ENCODE measurements at places on chromosomes 1 and 21. TPM values are rescaled to one million over a fixed set of nuclear protein-coding genes. Genes with fewer than 3 reads are reported as not detected.

DNA sequence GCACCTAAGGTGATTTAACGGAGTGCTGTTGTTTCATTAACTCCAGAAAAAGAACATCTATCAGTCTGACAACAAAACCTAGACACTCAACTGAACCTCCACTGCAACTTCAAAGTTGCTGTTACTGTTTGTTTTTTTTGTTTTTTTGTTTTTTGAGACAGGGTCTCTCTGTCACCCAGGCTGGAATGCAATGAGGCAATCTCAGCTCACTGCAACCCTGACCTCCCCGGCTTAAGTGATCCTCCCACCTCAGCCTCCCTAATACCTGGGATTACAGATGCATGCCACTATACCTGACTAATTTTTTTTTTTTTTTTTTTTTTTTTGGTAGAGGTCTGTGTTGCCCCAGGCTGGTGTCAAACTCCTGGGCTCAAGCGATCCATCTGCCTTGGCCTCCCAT is 66.7 kb upstream of the SDC3 start:
- DNase-seq = no peak

GRCh38 chr1:192826791-192827546 is 18.1 kb downstream of the RGS2 start:
- no peak for DNase-seq

DNA sequence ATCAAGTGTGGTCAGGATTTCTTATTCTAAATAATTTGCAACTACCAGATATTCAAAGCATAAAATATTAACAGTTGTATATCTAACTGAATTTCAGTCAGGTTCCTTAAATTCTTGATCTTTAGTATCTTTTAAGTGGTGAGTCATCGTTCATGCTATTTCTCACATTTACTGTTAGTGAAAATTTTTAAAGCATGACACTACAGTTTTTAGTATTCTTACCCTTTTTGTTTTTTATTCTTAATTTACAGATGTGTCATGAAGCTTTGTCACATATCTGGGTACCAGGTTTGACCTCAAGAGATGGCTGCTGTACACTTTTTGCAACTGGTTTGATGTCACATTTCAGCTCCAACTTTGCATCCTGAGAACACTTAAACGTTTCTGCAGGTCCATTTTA is 12.7 kb downstream of the AKIRIN1 start:
- no peak for DNase-seq

The TNNI3K gene
- polyA plus RNA-seq = 0.60 TPM

DNA sequence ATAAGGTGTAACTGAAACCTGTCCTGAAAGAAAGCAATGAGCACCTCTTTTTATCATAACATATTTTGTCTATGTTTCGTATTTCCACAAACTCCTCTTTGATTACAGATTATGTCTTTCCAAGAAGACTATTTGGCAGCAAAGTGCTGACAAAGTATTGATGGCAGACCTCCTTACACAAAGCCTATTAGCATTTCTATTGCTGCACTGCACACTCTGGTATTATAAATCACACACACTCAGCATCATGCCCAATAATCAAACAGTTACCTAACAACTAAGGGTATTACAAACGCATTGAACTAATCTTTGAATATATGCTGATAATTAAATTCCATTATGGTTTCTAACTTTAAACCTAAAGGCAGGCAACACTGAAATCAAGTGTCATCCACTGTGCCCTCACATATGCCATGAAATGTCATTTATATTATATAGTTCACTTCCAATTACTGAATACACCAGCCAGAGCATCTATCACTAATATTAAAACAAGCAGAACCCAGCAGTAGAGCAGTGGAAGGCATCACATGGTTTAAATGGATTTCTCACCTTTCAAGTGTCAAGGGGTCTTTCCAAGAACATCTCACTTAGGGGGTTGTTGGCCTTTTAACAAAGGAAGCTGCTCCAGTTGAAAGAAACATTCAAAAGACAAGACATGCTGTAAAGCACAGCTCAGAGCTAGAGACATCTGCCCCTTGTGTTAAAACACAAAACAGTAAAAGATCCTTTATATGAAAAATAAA is 239.1 kb downstream of the RERE start:
- no peak for DNase-seq

DNA sequence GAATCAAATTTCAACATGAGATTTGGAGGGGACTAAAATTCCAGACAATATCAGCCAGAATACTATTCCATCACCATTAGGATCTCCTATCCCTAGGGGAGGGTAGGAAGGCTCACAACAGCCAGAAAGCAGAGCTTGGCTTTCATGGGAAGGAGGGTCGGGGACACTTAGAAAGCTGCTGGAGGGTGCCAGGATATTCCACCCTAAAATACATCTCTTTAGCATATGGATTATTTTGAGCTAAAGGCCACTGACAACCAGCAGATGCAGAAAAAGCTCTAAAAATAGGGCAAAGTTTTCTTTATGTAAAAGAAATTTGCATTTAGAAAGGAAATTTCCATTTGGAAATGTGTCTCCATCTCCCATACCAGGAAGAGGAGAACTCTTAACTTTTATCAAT is 54.3 kb upstream of the PCP4 start:
- no peak for DNase-seq

The FNDC10 gene
- polyA plus RNA-seq = 4.0 TPM

- no peak for DNase-seq
These were observed 114.9 kb downstream of the HUNK start for GRCh38 chr21:31987696-31988095.

DNA sequence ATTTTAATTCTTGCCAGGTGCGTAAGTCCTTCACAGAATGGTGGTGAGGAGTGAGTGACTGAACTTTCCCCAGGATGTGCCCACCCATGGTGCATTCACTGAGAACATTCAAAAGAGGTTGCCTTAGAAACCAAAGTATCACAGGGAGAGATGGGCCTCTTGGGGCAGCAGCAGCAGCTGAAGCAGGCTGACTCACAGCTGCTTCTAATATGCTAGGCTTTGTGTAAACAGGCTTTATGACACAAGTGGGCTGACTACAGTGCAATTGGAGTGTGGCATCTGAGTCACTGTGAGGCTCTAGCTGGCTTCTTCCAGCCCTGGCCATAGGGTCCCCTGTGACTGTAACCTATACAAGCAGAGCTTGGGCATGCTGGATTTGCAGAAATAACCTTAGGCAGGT is 12.6 kb downstream of the PIGP start:
- peak; percentile 92 for DNase-seq

DNA sequence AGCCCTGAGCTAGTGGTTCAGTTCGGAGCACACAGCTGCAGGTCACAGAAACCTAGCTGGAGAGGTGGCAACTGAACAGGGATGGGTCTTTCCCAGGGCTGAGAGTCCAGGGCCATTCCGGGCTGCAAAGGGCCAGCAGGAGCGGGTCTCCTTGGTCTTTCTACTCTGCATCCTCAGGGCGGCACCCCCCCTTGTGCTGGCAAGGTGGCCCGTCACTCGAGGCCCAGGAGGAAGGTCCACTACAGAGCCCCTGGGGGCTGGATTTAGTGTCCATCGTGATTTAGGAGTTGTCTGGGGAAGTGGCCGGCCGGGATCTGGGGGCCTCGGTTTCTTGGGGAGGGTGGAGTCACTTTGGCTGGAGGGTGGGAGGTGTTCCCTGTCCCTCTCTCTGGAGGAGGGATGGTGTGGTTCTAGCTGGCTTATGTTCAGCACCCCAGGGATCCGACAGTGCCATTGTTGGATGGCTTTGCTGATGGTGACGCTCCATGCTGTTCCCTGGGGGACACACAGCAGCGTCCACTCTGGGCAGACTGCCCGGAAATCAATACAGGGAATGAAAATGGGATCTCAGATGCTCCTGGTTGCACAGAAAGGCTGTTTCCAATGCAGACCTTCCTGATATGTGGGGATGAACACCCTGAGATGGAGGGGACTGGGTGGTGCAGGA is 64.4 kb downstream of the UMODL1 start:
- no peak for DNase-seq

The ZNF670 gene
- polyA plus RNA-seq = 3.1 TPM

GRCh38 chr1:75836528-75837100 is 39.9 kb downstream of the MSH4 start:
- DNase-seq = no peak

The ZNF669 gene
- polyA plus RNA-seq = 3.1 TPM

- DNase-seq = peak; percentile 34
These were observed 37.0 kb upstream of the ATP1A1 start for GRCh38 chr1:116335850-116336624.

DNA sequence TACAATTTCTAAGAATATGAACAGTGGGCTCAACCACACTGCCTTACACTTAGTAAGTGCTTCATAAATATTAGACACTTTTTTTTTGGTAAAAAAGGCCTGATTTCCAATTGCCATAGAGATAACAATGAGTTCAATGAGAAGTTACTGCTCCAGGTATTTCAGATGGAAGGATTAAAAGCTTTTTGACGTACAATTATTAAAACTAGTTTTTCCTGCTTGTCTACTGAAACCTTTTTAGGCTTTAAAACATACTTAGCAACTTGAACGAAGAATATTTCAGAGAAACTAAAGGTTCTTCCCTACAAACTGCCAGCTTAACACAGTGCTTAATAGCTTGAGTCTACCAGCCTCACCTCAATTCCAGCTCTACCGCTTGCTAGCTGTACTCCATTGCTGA is 43.7 kb downstream of the TRIT1 start:
- no peak for DNase-seq

DNA sequence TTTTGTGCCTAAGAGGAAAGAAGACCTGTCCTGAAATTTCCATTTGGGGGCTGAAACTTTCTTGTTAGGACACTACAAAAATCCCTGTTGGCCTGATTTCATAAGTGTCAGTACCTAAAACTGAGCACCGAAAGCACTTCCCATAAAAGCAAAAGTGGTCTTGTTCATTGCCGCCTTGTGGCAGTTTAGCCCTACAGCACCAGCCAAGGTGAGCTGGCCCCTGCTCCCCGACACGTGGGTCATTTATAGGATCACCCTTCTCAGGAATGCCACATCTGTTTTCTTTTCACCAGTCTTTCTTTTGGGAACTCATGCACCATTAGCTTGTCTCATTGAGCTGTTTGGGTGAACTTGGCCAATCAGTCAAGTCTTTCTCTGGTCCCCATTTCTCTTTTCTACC is 155.8 kb upstream of the KAZN start:
- no peak for DNase-seq

DNA sequence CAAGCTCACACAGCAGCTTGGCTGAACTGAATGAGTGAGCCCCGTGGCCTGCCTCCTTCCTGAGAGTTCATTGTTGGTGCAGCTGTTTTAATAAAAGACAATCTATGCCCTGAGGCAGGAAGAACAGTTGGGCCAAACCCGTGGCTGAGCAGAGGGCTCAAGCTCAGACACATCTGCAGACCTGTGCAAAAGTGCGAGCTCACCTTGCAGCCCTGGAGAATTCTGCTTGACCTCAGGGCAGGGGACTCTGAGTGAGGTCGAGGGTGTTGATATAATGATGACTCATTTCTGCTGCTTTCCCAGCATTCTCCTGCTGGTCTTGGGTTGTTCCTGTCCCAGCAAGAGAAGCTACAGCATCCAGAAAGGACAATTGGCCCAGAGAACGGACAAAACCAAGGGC is 61.0 kb downstream of the ATP5PO start:
- no peak for DNase-seq

DNA sequence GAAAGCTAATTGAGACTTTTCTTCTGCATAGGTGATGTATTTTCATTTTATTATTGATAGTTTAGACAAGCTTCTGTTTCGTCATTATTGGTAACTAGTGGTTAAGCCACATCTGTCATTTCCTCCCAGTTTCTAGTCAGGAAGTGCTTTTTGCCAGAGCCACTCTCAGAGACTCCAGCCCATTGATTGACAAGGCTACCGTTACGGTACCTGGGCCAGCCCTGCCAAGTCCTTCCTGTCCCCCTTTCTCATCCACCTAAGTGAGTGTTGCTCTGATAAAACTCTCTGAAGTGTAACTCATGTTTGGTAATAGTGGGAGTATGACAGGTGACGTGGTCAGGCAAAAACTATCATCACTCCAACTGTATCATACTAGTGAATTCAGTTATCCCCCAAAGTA is 29.6 kb upstream of the AGL start:
- no peak for DNase-seq

The LRRC8D gene
- 3.7 TPM for polyA plus RNA-seq

DNA sequence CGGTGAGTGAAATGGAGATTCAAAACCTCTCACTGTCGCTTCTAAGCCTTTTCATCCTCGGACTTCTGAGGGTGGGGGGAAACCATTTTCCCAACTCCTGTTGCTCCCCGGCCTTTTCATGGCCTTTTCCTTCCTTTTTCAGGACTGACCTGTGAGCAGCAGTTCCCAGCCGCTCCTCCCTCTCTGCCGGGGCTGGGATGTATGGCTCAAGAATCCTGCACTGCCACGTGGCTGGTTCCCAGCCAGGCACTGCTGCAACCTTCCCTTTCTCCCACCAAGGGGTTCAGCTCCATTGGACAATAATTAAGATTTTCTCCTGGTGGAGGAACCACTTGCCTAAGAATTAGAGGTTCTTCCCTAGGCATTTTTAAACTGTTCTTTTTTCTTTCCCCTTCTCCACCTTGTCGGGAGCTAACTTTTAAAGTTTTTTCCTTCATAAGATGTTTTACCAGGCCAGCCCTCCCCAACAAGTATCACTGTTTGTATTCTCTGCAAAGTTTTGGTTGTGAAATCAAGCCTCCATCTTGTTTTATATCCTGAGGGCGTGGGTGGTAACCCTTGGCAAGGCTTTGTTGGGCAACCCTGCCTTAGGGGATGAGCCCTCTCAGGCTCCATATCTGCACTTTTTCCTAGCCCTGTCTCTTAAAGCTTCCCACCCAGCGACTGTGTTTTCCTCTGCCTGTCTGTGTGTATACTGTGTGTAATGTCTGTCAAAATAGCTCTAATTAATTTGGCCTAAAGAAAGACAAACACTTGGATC is 1166.6 kb upstream of the ADGRL2 start:
- no peak for DNase-seq

GRCh38 chr1:165837838-165838364 is 10.5 kb downstream of the UCK2 start:
- DNase-seq = no peak

The TRPM2 gene
- polyA plus RNA-seq = 2.7 TPM

- DNase-seq = no peak
These were observed 125.6 kb downstream of the ETS2 start for GRCh38 chr21:38931291-38931690.

The HPCA gene
- polyA plus RNA-seq = 0.75 TPM

- DNase-seq = no peak
These were observed 2.8 kb downstream of the KCNQ4 start for GRCh38 chr1:40786171-40786994.

The LRRC8B gene
- polyA plus RNA-seq = 1.6 TPM

DNA sequence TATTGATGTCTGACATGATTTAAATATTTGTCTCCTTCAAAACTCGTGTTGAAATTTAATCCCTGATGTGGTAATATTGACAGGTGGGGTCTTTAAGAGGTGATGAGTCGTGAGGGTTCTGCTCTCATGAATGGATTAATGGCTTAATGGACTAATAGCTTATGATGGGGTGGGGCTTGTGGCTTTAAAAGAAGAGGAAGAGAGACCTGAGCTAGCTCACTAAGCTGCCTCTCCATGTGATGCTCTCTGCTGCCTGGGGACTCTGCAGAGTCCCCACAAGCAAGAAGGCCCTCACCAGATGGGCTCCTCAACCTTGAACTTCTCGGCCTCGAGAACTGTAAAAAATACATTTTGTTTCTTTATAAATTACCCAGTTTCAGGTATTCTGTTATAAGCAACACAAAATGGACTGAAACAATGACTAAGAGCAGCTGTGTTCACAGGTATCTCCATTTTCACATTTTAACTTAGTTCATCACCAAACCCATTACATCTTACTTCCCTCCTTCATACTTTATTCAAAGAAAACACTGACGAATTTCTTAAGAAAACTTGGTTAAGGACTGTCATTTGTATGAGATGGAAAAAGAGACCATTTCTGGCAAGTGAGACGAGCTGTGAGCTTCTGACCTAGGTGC is 12.1 kb upstream of the AIM2 start:
- DNase-seq = no peak
